ENCODE measurements at places on chromosomes 11 and 22.

DNA sequence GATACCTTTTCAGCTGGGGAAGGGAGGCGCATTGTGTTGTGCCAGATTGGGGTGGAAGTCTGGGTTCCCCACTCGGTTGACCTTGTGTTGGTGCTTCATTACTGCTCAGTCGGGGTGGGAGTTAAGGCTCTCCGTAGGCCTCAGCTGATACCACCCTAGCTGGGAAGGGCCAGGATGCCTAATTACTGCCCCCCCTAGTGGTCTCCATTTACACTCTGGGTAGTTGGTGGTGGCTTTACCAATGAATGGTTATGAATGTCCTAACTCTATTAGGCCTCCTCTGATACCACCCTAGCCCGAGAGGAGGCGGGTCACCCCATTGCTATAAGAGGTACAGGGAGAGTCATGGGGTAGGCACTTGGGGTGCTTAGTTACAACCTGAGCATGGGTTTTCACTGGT, 27.5 kb upstream of the HIKESHI start:
- no peak for DNase-seq

DNA sequence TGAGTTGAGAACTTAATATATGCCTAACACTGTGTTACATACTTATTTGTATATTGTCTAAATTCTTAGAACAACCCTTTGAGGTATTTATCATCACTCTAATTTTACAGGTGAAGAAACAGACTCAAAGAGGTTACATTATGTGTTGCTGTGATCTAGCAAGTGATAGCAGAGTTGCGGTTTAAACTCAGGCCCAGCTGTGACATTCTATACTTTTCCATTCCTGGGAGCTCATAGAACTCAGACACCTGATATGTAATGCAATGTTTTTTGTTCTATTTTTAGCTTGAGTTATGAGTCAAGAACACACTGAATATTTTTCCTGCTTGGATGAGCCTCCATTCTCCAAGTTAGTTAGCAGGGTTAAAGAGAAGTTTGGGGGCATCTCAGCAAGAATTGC, 449.7 kb upstream of the DDI1 start:
- no peak for DNase-seq

- no peak for DNase-seq
Measured at GRCh38 chr22:20486229-20486628, 9.4 kb downstream of the KLHL22 start.

GRCh38 chr22:29212743-29213142, 7.0 kb downstream of the EMID1 start:
- no peak for DNase-seq

GRCh38 chr11:70587075-70587389, 188.7 kb downstream of the CTTN start:
- DNase-seq, result no peak

DNA sequence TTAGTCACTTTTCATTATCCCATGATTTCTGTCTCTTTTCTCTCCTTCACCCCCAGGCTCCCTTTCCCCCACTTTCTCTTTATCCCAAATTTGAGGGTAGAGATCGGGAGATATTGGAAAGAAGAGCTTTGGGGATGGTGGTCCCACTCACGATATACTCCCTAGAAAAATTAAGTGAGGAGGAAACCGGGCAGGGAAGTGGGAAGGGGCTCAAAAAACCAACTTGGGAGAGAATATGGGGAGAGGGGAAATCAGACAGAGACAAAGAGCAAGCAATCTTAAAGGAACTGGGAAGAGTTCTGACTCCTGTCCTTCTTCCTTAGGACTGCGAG, 941 bp upstream of the DCHS1 start:
- DNase-seq, result no peak

All from stimulated activated CD8-positive, alpha-beta memory T cell treated with anti-CD3 and anti-CD28 coated beads, Interleukin-12 subunit alpha, Interleukin-12 subunit beta, amount 100 ng/mL, for 1 hour (primary cell).